Right ventricle myocardium inferior (tissue), 1 donor: ENCODE measurements at places on chromosomes 7 and 10. TPM values are rescaled to one million over a fixed set of nuclear protein-coding genes. Genes with fewer than 3 reads are reported as not detected.

The FAM25G gene
- total RNA-seq = not detected

DNA sequence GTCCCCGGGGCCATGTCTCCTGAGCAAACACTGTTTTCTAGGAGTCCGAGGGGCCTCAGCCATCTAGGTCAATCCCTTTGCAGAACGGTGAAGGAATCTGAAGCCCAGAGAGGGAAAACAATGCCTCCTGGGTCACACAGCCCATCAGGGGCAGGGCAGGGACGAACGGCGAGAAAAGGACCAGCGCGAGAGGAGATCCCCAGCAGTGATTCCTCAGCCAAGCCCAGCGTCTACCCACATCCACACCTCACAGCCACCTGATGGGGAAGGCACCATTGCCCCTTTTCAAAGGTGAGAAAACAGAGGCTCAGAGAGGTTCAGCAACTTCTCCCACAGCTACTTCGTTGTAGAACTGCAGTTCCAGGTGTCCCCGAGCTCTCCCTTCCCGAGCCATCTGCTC, 17.9 kb upstream of the PSMG3 start:
- DNase-seq = no peak

The NRAP gene
- 1,026 TPM for total RNA-seq

GRCh38 chr7:53428045-53428444, 392.6 kb downstream of the POM121L12 start:
- DNase-seq = no peak

The GIMAP6 gene
- total RNA-seq = 33.5 TPM

DNA sequence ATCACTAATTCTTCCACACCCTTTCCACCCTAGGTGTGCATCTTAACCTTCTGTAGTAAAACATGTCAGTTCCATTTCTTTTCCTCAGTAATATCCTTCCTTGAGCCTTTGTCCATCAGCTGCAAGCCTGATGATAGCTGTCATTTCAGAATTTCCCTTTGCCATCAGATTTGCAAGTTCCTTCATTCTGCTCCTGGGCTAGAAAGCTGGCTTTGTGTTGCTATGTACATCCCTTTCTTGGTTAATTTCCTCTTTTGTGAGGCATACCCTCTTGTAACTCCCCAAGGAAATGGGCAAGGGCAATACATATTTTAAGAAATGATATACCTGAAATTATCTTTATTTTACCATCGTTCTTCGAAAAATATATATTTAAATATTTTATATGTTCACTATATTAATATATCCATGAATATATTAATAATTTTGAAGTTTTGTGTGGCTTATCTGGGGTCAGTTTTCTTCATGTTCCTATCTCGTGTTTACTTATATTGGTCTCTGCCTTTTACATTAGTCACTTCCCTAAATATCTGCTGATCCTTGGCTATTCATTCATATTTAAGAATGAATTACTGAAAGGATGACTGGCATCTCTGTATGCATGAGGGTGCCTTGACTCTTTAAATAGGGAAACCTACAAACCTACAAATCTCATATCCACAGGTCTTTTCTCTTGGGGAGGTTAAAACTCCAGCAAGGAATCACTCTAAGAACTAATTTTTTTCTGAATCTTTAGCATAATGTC, 143.8 kb downstream of the ZNF22 start:
- DNase-seq = no peak

The CLEC5A gene
- total RNA-seq = 0.41 TPM

DNA sequence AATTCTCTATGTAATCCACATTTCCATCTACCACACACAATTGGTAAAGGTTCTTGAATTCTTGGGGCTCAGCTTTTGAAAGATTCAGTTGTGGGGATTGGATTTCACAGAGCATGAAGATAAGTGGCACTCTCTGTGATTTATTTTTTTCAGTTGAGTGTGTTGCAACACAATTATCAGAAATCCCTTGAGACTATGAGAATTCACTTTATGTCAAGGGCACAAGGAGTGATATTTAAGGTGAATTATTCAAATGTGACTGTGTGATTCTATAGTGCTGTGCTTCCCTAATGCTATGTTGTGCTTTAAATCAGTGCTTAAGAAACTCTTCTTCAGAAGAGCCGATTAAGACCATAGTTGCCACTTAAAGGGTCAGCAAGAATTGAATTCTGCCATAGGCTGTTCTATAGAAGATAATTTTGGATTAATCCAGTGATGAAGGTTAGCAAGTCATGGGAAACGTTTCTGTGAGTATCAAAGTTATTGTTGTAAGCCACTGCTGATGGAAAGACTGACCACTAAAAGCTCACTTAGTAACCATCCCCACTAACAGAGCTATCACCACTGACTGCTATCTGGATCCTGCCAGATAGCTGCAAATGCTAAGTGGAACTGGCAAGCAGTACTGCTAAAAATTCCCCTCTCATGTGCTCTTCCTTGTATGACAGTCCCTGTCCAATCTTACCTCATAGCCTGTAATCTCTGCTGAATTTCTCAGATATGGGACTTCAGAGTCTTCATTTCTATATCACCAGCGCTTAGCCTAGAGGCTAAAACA, 134.0 kb upstream of the SEMA3D start:
- no peak for DNase-seq

DNA sequence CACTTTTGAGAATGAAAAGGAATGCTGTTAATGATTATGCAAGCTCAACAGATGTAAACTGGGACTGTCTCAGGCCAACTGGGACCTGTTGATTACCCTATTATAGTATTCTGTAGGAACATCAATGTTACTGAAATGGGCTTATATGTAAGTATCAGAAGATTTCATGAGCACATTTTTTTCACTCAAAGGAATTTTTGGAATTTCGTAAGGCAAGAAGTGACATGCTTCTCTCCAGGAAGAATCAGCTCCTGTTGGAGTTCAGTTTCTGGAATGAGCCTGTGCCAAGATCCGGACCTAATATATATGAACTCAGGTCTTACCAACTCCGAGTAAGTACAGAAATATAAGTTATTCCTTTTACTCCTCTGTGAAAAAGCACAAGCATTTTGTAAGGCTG, 19.2 kb downstream of the NIPSNAP2 start:
- no peak for DNase-seq

GRCh38 chr10:58743466-58744115, 230.9 kb downstream of the BICC1 start:
- DNase-seq = no peak

The CLIP2 gene
- total RNA-seq = 7.5 TPM

The PDZD7 gene
- total RNA-seq = 0.22 TPM

The BTBD16 gene
- not detected for total RNA-seq

The TEX36 gene
- not detected for total RNA-seq

GRCh38 chr10:929960-930624, 1.4 kb downstream of the LARP4B start:
- no peak for DNase-seq

The LRRC17 gene
- total RNA-seq = 2.1 TPM

GRCh38 chr7:22628112-22628511, 98.9 kb upstream of the IL6 start:
- no peak for DNase-seq

GRCh38 chr10:59830601-59831259, 75.6 kb downstream of the CCDC6 start:
- no peak for DNase-seq

DNA sequence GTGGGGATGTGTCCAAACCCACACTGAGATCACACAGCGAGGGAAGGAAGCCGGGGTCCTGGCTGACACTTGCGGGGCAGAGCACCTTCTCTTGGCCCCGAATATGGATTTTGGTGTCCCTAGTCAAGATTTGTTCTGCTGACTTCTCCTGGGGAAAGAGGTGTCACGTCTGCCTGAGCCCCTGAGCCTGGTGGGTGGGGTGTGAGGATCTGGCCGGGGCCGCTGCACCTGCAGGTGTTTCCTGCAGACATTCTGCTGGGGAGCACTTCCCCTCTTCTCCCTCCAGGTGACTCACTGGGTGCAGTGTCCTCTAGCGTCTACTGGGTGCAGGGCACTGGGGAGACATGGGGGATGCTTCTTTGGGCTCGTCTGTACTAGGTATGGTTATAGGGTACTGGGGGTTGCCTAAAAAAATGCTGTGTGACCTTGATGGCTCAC, 99.2 kb downstream of the GRK5 start:
- DNase-seq = no peak

The MMRN2 gene
- total RNA-seq = 35.8 TPM

The GJD4 gene
- total RNA-seq = not detected

GRCh38 chr7:68065581-68065980, 1068.9 kb downstream of the TYW1 start:
- no peak for DNase-seq

The NPSR1 gene
- total RNA-seq = not detected

The TCF7L2 gene
- 12.4 TPM for total RNA-seq

The KCNH2 gene
- 97.3 TPM for total RNA-seq

The ADAMTS14 gene
- total RNA-seq = 0.43 TPM

GRCh38 chr7:128078309-128078708, 47.1 kb upstream of the LRRC4 start:
- peak; percentile 7 for DNase-seq

DNA sequence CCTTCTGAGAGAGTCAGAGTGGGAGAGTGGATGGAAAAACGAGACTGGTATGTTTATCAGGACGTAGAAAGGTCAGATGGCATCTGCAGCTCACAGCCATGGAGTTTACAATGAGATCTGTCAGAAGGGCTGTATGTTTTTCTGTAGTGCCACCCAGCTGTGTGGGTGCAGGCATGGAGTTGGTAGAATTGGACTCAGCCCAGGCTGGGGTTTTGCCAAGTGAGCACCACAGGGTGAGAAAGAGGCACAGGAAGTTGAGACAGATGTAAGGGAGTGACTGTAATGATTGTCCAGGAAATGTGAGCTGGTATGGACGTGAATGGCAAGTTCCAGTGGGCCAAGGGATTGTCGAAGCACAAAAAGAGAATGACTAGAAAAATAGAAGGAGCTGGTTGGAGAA, 9.1 kb upstream of the ZYX start:
- peak; percentile 71 for DNase-seq

The SH2B2 gene
- 1.2 TPM for total RNA-seq

The PNLIPRP1 gene
- not detected for total RNA-seq

DNA sequence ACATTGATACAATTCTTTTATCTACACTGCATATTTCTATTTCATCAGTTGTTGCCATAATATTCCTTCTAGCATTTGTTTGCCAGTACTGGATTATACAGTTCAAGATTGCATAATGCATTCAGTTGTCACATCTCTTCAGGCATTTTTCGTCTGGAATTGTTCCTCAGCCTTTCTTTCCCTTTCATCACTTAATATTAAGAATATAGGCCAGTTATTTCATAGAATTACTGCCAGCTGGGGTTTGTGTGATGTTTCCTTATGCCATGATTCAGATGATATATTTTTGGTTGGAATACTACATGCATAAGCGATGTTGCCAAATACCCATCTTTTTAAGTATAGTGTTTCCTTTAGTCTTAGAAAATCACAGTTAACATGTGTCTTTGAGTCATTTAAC, 20.8 kb downstream of the KIFBP start:
- DNase-seq = no peak

The AKR1B1 gene
- total RNA-seq = 232 TPM

GRCh38 chr7:34928052-34928451, 109.2 kb downstream of the DPY19L1 start:
- no peak for DNase-seq

DNA sequence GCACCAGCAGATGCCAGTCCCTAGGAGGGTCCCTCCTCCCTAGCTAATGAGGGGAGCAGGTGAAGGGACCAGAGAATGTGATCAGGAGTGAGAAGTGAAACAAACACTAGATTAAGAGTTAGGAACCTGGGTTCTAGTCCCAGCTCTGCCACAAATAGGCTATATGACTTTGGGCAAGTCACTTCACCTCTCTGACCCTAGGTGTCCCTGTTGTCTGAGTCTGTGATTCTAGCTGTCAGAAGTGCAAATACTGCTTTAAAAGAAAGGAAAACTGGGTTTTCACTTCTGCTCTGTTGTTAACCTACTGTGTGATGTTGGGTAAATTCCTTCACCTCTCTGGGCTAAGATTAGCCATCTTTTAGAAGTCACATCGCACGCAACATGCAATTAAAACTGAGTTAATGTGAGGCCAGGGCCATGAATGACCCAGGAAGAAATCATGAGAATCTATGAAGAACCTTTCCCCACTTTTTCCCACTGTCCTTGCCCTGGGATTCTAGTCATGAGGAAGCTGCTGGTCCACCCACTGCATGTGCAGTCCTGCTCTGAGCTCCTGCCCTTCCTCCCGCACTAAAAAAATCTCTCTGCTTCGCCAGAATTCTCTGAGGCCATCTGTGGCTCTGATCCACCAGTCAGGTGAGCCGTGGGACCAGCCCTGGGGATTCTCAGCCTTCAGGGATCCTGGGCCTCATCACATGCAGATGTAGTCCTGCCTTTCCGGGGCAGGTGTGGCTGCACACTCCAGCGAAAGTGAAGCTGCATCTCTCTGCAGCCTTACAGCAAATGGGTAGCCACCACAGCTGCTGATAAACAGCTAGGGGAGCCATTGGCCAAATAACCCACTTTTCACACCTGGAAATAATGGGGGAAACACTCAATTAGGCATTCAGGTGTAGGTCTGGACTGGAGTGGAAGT, 181.7 kb downstream of the PLXNA4 start:
- no peak for DNase-seq

The ACSM6 gene
- total RNA-seq = not detected

DNA sequence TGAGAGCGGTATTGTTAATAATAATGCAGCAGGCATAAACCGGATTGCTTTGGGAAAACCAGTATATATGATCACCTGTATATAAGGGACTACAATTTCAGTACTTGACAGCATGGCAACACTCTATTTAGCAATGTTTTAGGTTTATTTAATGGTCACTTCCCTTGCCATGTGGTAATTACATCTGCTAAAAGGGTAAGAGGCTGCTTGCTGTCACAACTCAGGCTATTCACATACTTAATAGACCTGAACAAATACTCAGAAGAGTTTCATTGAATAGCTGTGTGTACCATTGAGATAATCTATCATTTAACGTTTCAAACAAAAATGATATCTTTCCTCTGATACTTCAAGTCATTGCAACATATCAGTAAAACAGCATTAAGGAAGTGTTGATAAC, 90.1 kb downstream of the PCDH15 start:
- no peak for DNase-seq
